Fibroblast of villous mesenchyme (primary cell): ENCODE measurements at places on chromosomes 2 and 18.

- DNase-seq, result no peak
Observed at GRCh38 chr18:10100941-10101701, 187.3 kb downstream of the VAPA start.

GRCh38 chr2:26618611-26619010 lies 22.6 kb downstream of the CIB4 start:
- DNase-seq, result no peak

DNA sequence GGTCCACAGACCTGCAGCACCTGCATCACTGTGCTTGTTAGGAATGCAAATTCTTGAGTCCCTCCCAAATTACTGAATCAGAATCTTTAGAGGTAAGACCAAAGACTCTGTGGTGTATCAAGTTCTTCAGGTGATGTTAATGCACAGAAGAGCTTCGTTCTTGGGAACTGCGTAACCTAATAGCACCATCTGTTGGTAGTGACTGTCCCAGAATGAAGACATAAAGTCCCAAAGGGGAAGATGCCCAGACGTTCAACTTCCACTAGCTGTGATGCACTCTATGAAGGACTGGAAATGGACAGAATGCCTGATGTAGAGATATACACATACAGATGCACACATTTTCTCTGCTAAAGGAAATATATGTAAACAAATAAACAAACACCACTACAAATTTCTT lies 576.0 kb downstream of the LRP1B start:
- DNase-seq, result peak; percentile 24

DNA sequence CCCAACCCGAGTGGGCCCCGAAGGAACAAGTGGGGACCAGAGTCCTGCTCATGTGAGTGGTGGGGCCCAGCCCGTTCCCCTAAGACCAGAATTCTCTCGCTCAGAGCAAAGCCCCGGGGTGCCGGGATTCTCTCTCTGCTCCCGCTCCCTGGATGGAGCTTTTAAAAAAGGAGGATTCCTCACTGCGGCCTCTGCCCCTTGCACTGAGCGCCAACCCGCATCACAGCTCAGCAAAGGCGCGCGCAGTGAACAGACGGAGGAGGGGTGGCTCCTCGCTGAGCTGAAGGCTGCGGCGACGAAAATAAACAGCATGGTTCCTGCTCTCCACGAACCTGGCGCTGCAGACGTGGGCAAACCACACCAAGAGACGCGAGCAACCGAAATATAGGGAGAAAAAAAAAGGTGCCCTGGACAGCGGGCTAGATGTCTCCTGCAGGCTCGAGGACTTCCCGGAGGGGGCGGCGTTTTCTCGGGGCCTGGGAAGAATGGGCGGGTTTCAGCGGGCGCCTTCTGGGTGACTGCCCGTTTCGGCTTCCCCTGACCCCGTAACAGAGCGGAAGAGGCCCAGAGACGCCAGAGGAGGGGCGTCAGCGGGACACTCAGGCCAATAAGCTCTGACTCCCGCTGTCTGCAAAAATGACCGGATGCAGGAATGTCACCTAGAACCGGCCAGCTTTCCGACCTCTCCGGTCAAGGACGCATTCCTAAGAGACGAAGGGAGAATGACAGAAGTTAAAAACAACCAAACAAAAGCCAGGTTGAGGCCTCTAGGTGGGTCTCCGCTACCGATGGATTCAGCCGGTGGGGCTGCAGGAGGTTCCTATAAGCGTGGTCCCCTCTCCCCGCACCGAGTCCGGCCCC lies 819 bp upstream of the KLF11 start:
- peak; percentile 92 for DNase-seq

DNA sequence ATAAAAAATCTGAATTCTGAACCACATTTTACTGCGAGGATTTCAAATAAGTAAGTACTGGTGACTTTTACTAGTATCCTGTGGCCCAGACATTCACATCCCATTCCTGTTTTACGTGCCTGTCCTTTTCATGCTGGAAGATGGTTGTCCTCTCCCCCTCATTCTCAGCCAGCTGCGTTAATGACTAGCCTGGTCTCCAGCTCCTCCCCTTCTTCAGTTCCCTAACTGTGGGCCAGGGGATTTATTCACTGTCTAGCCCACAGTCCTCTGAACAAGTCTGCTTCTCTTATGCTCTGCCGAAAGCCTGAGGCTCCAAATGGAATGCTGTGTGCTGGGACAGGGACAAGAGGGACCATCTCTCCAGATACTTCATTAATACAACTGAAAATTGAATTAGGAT lies 373.9 kb downstream of the PTPRM start:
- DNase-seq, result no peak

- no peak for DNase-seq
Observed at GRCh38 chr2:236828820-236829219, 256.9 kb upstream of the COPS8 start.

DNA sequence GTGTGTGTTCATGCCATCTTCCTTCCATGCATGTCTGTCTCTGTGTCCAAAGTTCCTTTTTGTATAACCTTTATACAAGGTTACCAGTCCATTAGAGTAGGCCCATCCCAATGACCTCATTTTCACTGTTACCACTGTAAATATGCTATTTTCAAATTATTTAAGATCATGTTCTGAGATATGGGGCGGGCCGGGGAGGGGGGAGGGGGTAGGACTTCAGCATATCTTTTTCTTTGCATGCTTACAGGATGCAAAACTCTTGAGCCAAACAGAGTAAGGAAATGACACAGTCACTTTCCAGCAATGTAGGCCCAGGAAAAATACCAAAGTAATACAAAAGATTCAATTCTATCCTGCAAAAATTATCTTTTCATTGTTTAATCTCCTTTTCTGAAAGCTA lies 124.1 kb upstream of the HNRNPA3 start:
- DNase-seq, result no peak

DNA sequence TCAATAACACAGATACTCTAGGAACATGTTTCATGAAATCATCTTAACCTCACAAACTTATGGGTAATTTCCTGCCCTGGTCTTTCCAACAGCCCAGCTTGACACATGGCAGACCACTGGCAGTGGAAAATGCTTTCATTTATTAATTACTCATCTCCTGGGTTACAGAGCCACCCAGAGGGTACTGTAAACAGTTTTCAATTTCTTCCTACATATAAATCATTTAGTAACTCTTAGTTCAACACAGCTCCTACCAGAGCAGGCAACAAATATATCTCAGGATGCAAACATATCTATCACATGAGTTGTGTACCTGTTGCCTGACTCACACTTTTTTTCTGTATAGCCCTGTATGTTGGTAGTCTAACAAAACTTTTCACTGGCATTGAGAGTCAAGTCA lies 99.2 kb upstream of the VRK2 start:
- DNase-seq, result no peak

GRCh38 chr2:174121175-174121574 lies 127.2 kb downstream of the OLA1 start:
- DNase-seq, result peak; percentile 36

GRCh38 chr2:34254272-34254878 lies 655.3 kb upstream of the FAM98A start:
- no peak for DNase-seq

DNA sequence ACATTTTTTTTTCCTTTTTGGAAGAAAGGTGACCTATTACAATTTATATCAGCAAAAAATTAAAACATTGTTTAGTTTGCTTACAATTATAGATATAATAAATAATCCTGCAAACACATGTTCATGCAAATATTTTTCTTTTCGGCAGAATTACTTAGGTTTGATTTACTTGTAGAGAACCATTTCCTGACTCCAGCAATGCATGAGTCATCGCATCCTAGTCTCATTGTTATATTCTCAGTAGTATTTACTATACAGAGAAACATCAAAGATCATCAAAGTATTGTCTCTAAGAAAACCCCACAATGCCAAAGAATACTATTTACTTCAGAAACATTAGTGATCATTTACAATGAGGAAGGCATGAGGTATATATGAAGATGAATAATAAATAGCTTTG lies 40.4 kb upstream of the MTIF2 start:
- peak; percentile 42 for DNase-seq

DNA sequence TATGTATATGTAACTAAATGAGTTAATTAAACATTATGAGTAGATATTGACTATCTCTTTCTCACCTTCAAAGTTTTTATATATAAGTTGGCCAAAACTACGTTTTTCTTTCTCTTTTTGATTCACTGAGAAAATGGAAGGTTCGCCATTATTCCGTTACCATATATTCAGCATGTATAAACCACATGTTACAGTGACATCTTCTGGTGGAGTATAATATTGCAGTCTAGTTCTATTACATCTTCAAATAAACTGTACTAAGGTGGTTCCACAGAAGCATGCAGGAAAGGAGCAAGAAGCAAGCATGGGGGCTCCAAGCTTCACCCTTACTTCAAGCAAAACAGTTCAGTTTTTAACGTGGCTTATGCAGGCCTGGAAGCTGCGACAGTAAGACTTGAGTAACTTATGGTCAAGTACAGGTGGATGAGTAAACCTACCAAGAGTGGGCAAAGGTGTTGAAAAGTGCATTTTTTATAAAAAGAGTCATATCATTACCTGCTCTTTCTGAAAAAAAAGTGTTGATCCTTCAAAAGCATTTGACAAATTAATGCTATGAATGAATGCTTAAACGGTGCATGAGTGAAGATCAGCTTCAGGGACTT lies 129.8 kb upstream of the RAB6C start:
- peak; percentile 77 for DNase-seq

- no peak for DNase-seq
Observed at GRCh38 chr2:129334128-129334527, 645.3 kb upstream of the RAB6C start.
